ENCODE measurements at places on chromosomes 5 and 9. TPM values are rescaled to one million over a fixed set of nuclear protein-coding genes. Genes with fewer than 3 reads are reported as not detected.

DNA sequence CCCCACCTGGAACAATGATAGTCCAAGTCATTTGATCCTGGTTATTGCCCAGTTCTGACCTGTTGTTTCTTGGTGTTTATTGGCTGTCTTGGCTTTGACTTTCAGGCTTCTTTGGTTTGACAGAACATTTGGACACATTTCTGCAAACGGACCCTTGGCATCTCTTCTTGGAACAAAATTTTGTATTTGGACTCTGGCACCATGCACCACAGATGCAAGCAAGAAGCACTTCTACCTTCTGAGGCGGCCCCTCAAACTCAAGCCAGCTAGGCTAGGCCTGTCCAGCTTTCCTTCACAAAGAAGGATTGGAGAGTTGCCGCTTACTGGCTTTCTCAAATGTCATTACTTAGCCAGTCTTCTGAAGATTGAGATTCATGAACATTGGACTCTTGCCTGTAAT lies 23.1 kb upstream of the FGF10 start:
- DNase-seq: no peak

DNA sequence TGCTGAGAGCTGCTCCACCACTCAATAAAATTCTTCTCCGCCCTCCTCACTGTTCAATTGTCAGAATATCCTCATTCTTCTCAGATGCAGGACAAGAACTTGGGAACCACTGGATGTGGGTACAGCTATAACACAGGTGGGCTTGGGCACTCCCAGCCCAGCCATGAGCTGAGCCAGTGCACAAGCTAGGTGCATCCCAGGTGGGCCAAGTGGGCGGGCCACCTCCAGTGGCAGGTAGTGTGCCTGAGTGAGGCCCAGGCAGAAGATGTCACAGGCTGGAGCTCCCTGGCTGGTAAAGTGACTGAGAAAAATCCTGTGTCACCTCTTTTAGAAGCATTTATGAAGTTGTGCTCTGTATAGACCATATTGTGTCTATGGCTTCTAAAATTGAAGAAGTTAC lies 501.6 kb upstream of the TYRP1 start:
- DNase-seq: no peak

- no peak for DNase-seq
These were observed 562.7 kb upstream of the DMAC1 start for GRCh38 chr9:8362250-8362649.

PPP3R2 gene
- polyA plus RNA-seq: not detected

GRCh38 chr5:171475596-171475995 lies 56.1 kb downstream of the FGF18 start:
- DNase-seq: no peak

GRCh38 chr5:173483160-173483559 lies 133.3 kb downstream of the BOD1 start:
- DNase-seq: no peak

DNA sequence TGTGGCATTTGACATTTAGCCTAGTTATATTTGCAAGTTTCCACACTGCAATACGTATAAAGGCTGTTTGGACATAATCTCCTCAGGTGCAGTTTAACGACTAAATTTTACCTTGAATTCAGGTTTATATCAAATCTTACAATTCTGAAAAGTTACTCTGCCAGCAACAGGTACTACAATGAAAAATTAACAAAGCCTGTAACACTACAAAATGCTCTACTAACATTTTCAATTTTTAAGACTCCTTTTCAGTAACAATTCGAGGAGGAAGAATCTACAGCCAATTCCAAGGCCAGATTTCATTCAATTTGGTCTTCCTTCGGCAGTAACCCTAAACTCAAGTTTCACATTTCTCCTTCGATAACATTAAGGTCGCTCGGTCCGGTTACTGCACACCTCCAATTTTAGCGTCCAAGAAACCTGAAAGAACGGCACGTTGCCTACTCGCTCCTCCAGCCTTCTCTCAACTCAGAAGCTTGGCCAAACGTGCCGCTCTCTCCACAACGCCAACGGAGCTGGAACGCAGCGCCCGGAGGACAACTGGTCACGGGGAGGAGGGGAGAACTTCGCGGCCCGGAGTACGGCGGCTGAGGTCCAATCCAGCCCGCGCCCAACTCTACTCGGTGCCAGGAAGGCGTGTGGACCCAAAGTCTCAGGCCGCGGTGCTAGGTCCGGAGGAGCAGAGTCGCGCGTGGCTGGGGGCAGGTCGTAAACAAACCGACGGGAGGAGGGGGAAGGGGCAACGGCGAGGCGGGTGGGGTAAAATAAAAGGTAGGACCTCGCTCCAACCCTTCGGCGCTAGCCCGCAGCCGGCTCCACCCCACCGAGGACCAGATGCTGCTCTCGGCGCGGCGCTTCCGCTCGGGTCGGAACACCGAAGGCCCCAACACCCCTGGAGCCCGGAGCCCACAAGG lies 681 bp downstream of the FNIP1 start:
- peak; percentile 48 for DNase-seq

CDKN2B-AS1 gene
- polyA plus RNA-seq: 0.32 TPM

- no peak for DNase-seq
These were observed 8.1 kb downstream of the SEC61B start for GRCh38 chr9:99230206-99230605.

SHC3 gene
- 2.7 TPM for polyA plus RNA-seq

GRCh38 chr5:157033071-157033583 lies 25.8 kb downstream of the HAVCR1 start:
- no peak for DNase-seq

DNA sequence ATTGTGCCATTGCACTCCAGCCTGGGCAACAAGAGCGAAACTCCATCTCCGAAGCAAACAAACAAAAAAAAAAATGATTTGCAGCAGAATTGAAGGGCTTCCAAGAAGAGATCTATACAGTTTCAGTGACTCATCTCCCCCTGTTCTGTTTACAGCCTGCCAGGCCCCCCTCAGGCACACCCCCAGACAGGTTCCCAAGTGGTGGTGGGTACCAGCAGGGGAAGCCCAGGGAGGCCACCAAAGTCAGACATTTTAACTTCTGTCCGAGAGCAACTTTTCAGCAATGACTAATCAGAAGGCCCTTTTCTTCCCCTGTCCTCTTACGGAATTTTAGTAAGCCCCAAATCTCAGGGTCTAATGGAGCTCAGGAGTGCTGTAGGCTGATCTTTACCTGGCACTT lies 98.7 kb downstream of the PAX5 start:
- DNase-seq: no peak

DNA sequence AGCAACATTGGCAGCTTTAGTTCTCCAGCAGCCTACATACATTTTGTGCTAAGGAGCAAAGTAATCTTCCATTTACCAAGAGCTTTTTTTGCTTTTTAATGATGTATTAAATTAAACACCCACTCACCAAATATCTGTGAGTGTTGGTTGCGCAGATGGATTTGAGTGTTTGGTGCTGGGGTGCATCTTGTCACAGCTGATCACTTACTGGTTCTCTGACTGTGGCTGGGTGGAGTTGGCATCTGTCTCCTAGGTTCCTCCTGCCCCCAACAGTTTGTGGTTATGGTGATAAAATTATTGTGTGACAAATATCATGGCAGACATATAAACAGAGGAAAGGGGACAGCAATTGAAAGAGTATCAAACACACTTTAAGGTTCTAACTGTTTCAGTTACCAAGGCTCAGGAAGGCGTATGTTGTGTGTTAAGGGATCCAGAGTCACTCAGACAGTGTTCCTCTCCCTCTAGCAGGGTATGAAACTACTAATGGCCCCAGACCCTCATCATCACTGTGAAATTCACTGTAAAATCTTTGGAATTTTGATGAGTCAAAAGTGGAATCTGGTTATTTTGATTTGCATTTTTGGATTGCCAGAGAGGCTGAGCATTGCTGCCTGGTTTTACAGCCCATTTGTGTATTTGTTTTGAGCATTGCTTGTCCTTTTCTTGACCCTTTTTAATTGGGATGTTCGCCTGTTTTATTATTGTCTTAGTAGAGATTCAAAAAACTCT lies 81.7 kb downstream of the PDE8B start:
- DNase-seq: no peak

PCDHAC2 gene
- polyA plus RNA-seq: 0.93 TPM

PPP2R2B gene
- polyA plus RNA-seq: 11.5 TPM

IL3 gene
- not detected for polyA plus RNA-seq

DNA sequence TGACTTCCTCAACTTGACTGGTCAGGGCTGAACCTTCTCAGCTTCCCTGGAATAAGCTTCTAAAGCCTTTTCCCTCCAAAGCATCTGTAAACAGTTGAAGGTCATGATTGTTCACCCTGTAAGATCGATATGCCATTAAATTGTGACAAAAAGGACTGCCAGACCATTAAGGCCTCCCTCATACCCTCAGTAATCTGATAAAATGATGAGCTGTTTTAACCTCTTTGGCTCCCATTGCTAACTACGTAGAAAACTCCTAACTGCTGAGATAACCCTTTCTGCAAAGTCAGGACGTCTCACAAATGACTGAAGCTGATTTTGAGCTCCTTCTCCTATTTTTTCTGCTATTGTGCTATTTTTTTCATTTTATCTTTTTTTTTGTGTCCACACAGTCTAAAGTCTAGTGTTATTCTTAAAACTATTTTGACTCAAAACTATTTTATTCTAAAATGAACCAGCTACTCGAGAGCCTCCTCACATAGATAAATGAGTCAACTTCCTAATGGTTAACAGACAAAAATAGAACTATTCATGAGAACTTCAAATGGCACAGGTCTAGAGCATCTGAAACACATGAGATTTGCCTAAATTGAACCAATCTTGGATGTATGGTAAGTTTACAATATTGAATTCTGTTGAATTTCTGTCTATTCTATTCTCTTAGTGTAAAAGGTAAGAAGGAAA lies 395.6 kb upstream of the TLE4 start:
- DNase-seq: no peak

DNA sequence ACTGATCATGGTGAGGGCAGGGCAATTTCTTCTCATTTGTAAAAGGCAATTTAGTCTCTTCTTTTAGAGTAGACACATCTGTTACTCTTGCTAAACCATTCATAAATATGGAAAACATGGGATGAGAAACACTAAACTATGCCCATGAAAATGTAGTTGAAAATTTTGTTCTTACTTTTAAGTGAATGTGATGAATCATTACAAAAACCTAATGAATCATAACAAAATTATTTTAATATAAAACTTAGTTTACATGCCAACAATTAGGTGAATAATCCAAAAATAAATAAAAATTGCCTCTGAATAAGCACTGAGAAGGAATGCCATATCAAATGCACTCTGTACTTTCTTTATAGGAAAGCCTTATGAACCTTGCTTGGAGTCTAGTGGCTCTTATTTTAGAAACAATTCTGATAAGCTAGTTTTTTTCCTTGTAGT lies 297.7 kb upstream of the EFNA5 start:
- no peak for DNase-seq

GRCh38 chr5:110288766-110289511 lies 437.5 kb downstream of the TMEM232 start:
- no peak for DNase-seq

IL5 gene
- 0.53 TPM for polyA plus RNA-seq

- DNase-seq: peak; percentile 41
These were observed 5.6 kb upstream of the GPX3 start for GRCh38 chr5:151014680-151015343.

TMEM8B gene
- polyA plus RNA-seq: 27.7 TPM

HK3 gene
- polyA plus RNA-seq: 0.18 TPM

SGCD gene
- 4.0 TPM for polyA plus RNA-seq

GRCh38 chr9:136882109-136882946 lies 4.0 kb upstream of the TRAF2 start:
- no peak for DNase-seq

DNA sequence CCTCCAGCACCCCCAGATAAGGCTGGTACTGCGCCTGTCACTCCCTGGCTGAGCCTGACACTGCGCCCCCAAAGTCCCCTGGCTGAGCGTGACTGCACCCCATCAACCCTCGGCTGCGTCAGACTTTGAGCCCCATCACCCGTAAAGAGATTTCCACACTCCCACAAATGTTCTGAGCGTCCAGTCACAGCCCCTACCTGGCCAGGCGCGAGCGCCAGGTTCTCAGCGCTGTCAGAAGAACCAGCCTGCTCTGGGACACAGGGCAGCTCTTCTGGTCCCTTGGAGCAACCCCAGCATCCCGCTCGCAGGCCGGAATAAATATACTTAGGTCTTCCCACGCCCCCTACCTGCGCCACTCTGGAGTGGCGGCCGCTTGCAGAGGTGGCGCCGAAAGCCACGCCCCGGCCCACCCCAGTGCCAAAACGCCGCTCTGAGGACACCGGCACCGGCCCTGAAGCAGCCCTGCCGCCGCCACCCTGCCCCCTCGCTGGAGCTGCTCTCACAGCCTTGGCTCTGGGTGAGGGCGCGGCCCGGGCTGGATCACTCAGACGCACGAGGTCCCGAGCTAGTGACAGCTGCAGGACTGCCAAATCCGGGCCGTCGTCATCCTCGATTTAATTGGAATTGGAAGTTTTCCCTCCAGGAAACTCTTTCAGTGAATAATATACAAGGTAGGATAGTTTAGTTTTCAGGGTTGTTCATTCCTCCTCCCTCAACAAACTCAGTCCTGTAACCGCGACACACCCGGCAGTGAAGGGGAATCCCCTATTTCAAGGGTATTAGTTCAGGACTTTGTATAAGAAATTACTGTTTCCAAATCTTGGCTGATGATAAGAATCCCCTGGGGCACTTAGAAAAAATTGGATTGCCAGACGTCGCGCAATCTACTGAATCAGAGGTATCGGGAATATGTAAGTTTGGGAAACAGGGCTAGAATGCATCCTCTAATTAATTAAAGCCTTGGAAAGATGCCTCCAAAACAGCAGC lies 1.2 kb upstream of the CEMIP2 start:
- peak; percentile 41 for DNase-seq

OGN gene
- polyA plus RNA-seq: 40.2 TPM

MLANA gene
- 1.0 TPM for polyA plus RNA-seq

GRCh38 chr5:173119719-173120118 lies 24.6 kb upstream of the BNIP1 start:
- no peak for DNase-seq

GRCh38 chr5:60597572-60598320 lies 102.2 kb downstream of the DEPDC1B start:
- DNase-seq: no peak

GRCh38 chr5:143833177-143833576 lies 21.2 kb downstream of the HMHB1 start:
- DNase-seq: no peak

CSF1R gene
- 11.8 TPM for polyA plus RNA-seq

DNA sequence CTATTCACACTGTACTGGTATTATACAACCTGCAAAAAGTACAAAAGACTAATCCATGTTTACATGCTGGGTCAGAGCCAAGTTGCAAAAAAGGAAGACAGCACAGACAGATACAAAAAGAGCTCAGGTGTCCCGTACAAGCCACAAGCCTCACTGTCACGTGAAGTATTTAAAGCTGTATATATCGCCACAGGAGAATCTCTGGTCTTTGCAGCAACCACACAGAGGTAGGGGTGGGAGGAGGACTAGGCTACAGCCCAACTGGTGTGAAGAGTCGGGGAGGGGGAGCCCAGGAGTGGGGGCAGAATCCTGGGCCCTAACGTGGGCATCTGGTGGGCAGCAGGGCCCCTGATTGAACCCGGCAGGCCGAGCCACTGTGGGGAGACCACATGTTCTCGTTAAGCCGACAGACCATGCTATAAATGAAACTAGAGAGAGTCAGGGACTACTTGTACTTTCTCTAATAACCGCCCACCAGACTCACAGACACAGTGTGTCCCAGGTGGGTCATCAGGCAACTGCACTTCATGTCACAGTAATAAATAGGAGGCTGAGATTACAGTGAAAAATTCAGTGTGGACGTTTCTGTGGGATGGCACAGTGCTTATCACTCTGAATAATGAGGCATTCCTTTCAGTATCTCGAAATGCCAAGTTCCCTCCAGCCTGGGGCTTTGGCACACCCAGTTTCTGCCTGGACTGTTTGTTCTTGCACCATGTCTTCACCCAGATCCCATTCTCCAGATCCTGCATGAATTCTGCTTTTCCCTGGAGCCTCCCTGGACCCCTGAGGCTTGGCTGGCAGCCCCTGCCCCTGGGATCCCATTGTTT lies 79.3 kb upstream of the SH3PXD2B start:
- no peak for DNase-seq

- DNase-seq: no peak
These were observed 24.7 kb downstream of the TBCA start for GRCh38 chr5:77751328-77752023.

EXD3 gene
- 14.1 TPM for polyA plus RNA-seq
